ENCODE measurements at places on chromosomes 2 and 18.

DNA sequence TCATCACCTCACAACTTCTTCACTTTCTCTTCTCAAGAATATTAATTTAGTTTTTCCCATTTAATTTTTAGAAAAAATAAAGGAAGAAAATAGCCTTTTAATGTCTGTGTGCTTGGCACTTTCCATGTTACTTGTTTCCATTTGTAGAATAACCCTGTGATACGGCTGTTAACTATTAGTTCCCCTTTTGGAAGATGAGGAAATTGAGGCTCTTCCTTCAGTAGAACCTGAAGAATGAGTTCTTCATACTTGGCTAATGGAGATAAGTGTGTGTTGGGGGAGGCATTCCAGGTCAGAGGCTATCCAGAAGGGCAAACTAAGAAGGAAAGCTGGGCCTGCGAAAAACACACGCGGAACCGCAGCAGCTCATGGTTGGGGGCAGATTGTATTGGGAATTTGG lies 38.3 kb downstream of the ZNF532 start:
- DNase-seq = no peak

DNA sequence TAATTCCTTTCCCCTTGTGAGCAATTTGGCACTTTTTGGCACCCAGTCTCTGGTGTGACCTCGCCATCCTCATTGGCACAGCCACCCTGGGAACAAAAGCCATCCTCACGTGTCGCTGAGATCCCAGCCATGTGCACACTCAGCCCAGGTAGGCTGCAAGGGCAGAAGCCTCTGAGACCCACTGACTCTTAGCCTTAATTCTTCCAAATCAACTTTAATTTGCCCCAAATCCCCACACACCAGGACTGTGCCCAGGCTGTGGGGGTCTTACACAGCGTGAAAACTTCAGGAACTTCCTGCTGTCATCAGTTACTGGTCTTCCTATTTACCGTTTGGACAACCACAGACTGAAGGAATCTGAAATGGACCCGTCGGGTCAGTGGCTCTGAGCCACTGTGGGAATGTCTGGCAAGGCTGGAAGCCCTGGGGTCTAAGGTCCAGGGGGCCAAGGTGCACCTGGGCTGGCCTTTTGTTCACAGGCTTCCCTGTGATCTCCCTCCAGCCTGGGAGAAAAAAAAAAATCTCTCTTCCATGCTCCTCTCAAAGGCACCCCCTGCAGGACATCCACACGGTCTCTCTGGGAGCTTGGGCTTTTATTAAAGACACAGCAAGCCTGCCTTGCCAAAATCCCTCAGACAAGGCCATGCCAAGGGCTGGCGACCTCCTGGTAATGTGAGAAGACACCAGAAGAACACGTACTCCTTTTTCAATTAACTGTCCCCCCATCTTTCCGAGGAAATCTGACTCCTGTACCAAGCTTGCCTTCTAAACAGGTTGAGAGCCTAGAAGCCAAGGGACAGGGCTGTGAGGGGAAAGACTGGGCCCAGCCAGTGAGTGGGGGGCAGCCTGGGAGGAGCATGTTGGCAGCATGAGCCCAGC lies 42.1 kb upstream of the LAPTM4A start:
- peak; percentile 80 for DNase-seq

GRCh38 chr18:28193177-28193778 lies 16.3 kb upstream of the CDH2 start:
- no peak for DNase-seq

DNA sequence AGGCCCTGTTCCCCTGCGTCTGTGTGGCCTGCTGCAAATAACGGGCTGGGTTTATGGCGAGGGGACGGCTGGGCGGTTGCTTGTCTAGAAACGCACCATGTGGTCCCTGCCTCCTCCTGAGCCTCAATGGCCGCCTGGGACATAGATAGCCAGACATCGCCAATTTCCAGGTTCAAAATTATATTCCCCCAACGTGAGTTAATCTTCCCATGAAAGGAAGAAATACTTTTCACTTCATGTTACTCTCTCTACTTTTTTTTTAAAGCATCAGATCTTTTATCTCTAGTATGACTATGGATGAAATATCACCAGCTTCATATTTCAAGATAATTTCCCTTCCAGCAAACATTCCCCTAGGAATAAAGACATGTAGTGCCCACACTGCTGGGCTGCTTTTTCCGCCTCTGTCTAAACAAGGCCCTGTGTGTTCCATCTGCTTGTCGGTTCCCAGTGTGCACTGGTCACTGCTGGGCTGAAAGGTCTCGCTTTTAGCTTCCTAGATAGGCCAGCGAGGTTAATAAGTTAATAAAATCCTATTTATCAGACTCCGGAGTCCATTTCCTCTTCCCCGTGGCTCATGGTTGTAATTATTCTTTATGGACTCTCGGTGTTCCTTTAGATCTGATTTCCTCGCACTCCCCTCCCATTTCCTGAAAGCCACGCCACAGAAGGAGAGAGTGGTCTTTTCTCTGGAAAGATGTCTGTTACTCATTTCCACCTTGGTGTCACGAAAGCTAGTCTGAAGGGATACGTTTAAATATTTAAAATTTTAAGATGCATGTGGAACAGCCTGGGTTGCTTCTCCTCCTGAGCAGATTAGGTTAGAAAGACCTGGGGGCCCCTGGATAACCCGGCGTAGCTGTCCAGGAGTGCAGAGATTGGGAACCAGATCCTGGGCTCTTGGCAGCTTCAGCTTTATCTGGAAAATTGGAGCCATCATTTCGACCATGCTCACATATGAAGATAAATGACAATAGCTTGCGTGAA lies 196.6 kb upstream of the COPS8 start:
- no peak for DNase-seq

DNA sequence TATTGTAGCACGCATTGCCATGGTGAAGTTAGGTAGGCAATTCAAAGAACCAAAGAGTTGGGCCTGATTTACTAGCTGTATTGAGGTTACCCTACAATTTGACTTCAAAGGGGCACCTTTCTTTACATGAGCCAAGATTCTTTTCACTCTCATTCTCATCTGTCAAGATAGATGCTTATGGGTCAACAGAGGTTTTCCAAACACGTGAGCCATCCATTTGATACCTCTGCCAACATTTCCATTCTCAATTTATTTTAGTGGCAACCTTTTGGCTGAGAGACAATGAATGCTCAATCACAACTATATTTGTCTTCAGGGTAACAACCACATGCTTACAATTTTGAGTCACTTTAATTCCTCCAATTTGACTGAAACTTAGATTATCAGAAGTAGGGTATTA lies 370.6 kb upstream of the CDH20 start:
- no peak for DNase-seq

- no peak for DNase-seq
Observed at GRCh38 chr18:75054611-75055010, 154.3 kb downstream of the PTGR3 start.
